T-cell (primary cell): ENCODE measurements at places on chromosomes 5 and 9.

GRCh38 chr9:17776735-17777134, 197.9 kb downstream of the SH3GL2 start:
- DNase-seq, result no peak

DNA sequence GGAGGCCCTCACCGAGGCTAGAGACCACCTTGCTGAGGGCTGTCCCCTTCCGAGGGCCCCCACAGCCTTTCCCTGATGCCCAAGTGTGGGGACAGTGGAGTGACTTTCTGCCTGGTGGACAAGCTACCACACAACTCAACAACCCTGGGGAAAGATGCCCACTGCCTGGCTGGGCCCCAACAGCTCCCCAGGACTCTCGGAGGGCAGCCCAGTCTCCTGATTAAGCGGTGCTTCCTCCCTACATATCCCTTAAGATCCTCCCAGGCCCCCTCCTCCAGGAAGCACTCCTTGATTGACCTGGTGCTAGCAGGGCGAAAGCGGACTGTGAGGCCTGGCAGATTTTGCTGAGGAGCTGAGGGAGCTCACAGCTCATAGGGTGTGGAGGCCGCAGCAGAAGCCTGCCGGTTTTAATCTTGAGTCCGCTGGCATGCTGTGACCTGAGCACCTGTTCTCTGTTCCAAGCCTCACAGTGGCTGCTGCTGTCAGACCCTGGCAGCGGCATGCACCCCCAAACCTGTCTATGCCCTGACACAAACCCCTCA, 2.2 kb downstream of the NSMF start:
- no peak for DNase-seq

GRCh38 chr5:89584339-89584956, 701.5 kb upstream of the MEF2C start:
- DNase-seq, result no peak

DNA sequence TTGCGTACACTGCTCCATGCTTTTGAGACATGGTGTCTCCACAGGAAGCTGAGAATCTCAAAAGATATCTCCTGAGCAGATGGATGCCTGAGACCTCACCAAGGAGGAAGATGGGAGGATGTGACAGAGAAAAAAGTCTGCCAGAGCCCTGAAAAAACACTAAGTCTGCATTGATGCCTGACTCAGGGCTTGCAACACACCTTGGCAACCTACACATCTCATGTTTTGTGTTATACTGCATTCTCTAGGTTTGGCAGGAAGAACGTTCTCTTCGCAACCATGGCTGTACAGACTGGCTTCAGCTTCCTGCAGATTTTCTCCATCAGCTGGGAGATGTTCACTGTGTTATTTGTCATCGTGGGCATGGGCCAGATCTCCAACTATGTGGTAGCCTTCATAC, 19.2 kb downstream of the SLC22A4 start:
- no peak for DNase-seq

DNA sequence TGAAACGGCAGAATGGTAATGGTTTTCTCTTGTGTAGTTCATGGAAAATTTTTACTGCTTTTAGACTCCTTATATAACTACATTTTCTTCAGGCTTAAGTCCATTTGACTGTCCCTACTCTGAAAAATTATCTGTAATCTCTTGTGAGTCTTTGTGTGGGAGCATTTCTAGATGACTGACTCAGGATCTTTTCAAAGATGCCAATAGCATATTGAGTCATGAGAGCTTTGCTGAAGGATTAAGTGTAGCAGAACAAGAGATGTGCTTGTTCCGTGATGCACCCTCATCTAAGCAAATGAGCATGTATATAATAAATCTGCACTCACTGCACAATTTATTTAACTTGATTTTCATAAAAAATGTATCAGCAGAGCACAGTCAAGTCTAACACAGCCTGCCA, 298.7 kb upstream of the CDH6 start:
- DNase-seq, result no peak

DNA sequence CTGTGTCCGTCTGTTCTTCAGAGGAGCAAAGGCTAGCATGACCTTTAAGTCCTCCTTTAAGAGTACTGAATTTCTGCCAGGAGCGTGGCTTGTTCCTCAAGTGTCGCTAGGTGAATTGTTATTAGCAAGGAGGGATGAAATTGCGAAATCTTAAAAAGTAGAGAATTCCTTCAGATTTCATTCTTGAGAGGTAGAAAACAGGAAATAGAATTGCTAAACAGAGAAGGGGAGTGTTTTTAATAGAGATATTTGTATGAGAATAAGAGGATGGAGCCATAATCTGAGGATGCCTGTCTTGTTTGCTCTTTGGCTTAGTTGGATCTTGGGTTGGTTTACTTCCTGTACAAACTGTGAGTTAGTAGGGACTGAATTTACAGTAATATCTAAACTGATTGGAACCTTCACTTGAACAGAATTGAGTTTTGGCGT, 39.2 kb downstream of the EXOSC2 start:
- DNase-seq, result no peak

- DNase-seq, result no peak
These were observed 44.3 kb downstream of the RETREG1 start for GRCh38 chr5:16572289-16573015.

GRCh38 chr5:81878333-81878732, 93.5 kb upstream of the ATG10 start:
- DNase-seq, result no peak
